ENCODE measurements at places on chromosomes 5 and 9.

- DNase-seq: no peak
Observed at GRCh38 chr9:93136011-93136440, 2.0 kb upstream of the NINJ1 start.

- no peak for DNase-seq
Observed at GRCh38 chr5:88792144-88792840, 90.7 kb downstream of the MEF2C start.

DNA sequence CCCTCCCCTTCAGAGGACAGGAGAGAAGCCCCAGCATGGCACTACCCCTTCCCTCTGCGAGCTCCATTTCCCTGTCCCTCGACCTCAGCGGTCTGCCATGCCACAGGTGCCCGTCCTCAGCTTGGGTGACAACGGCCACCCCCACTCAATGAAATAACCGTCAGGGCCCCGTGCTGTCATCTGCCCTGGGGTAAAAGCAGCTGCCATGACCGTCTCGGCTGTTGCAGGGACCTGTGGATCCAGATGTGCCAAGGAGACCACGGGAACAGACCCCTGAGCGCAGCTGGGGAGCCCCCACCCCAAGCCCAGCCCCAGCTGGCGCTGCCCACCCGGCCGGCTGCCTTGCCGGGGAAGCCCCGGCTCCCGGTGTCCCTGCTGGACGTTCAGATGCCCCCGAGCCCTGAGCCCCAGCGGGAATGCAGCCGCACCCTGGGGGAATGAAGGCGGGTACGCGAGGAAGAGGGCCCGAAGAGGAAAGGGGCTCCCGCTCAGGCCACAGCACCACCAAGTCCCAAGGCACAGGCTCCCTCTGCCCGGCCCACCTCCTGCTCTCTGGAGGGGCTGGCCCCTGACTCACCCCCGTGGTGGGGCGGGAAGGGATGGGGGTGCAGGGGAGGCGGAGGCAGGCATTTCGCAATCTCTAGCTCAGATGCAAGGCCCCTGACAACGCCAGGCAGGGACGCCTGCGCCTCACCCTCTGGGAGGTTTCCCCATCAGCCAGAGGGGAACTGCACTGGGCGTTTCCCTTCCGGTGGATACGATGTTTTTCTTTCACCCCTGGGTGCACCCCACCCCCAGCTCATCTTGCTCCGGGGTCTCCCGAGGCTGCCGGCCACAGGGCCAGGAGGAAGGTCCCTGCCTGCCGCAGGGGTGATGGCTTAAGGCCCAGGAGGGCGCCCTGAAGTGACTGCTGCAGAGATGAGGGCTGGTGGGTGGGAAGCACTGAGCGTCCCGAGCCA is 49.2 kb downstream of the NACC2 start:
- no peak for DNase-seq

DNA sequence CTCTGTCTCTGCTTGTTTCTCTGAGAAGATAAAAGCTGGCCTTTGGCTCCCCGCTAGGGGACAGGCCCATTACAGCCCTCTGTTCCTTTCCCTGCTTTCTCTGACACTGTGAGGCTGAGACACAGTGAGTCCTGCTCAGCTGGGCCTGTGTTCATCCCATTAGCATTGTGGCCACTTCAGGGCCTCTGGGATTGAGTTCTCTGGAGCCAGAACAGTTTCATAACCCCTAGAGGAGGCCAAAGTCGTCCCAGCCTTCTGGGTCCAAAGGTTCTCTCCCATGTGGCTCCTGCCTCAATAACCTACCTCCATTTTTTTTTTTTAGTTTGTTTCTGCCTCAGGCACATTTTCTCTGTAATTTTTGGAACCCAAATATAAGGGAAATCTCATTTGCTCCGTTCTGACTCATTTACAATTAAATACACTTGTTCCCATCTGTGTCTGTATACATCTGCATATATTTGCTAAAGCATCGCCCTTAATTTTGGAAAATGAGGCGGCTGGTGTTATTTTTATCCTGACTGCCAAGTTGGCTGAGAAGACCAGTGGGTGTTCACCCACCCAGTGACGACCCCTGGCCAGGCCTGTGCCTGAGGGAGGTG is 27.3 kb upstream of the CTNNA1 start:
- DNase-seq: no peak

DNA sequence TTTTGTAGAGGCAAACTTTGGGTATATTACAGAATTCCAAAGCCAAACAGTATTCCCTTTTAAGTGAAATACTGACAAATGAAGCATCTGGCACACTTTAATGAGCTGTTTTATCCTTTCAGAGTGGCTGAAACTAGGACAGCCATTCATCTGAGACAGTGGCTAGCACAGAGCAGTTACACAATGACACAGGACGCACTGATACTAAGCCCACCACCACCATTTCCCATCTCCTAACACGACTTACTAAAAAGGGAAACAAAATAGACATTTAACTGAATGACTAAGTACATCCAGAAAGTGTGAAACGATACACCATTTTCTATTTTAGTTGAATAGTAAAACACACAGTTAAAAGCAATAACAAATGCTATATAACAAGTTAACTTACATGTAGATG is 120.4 kb upstream of the RETREG1 start:
- DNase-seq: no peak

- no peak for DNase-seq
Observed at GRCh38 chr5:32627219-32627870, 42.0 kb downstream of the SUB1 start.

- DNase-seq: no peak
Observed at GRCh38 chr9:121242219-121242958, 25.6 kb upstream of the GSN start.

GRCh38 chr5:14896131-14896530 is 24.6 kb upstream of the ANKH start:
- DNase-seq: no peak

DNA sequence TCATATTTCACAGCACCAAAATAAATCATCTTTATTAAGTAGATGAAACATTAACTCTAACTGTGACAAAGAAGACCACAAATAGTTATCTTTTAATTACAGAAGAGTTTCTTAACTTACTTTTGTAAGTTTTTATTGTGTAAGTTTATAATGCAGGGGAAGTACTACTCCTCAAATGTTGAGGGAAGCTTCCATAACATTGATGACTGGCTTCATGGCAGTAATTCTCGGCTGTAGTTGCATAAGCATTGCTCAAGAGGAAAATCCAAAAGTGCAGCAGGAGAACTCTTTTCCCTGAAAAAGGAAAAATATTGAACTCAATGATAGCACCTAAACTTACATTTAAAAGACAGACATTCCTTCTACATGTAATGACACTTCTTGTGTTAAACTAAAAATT is 4.6 kb downstream of the TSLP start:
- no peak for DNase-seq

DNA sequence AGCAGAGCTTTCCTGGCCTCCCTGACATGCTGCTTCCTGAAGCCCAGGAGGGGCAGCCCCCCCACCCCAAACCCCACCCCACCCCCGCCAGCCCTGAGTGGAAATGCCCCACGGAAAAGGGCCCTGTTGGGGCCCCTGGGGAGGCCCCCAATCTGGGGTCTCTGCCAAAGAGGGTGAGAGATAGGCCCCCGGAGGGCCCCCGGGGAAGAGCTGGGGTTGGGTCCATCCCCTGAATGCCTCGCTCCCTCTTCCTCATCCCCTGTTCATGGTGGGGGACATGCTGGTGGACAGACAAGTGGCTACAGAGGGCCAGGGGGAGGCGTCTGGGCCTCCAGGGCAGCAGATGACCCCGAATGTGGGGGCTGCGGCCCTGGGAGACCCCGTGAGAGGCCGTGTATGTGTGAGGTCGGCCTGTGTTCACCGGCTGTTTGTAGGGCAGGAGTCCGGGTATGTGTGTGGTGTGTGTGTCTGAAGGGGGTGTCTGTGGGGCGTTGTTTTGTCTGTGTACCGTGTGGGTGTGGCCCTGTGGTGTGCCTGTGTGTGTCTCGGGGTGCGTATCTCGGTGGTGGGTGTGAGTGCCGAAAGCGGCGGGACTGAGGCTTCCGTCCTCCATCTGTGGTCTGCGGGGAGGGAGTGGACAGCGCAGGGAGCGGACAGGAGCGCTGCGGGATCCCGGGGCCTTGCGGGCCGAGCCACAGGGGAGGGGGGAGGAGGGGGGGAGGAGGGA is 11.3 kb downstream of the C9orf50 start:
- DNase-seq: no peak

- DNase-seq: no peak
Observed at GRCh38 chr5:168916266-168916665, 337.1 kb upstream of the PANK3 start.

DNA sequence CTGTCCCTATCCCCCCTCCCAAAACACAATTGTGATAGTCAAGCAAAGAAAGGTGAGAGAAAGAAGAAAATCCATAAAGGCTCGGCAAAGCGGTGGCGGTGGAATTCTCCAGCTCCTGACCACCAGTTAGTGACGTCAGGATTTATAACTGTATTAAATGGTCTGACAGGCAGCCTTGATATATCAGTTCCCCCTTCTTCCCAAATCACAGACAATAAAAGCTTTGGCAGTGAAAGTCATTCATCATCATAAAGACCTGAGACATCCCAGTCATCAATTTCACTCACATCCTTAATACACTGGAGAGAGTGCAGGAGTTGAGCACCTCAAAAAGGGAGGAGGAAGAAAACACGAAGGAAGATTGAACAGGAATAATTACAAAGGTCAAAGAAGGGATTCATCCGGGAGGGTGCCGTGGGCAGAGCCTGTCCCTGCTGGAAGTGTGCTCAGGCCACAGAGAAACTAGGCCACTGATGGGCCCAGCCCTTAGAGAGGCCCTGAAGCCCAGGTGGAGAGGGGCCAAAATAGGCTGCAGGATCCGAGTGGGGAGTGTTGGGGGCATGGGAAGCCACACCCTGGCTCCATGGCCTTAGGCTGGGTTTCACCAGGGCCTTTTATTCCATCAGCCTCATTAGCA is 131.9 kb downstream of the PAX5 start:
- DNase-seq: no peak

DNA sequence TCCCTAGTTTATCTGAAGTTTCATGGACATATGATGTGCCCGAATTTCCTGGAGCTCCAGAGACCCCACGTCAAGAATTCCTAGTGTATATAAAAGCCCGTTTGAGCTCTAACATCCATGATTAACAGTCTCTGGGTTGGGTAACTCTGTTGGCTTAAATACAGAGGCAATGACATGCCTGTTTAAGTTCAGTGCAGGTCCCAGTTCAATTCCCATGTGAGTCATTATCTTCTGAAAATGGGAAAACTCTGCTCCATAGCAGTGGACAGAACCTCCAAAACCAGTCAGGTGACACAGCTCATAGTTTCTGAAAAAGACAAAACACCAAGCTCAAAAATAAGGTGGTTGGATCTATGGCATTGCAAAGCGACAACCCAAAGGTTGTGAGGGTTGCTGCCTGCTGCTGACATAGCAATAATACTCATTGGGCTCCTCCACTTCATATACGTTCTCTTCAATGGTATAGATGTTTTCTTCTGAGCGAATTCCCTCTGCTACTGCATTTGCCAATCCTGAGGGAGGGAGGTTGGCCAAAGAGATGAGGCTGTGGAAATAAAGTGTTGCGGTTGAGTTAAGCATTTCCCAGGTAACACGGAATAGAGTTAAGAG is 22.0 kb downstream of the HAVCR2 start:
- no peak for DNase-seq

GRCh38 chr5:86452251-86452650 is 165.5 kb upstream of the COX7C start:
- no peak for DNase-seq

DNA sequence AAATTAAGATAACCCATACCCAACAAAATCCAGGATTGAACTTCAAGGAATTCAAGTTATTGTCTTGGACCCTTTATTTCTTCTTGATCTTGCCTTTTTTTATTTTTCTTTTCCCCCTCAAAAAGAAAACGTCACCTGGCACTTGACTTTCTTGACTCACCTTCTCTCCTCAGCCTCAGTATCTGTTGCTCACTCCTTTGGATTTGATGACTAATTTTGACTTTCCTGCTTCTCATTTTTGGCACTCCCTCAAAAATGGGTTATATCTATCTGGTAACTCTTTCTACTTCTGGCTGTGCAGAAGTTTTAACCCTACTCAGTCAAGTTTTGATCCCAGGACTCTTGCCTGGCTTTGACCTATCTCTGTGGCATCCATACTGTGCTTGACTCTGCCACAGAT is 66.6 kb upstream of the SPATA31D4 start:
- DNase-seq: no peak
